Activated naive CD8-positive, alpha-beta T cell treated with anti-CD3 and anti-CD28 coated beads for 36 hours (primary cell): ENCODE measurements at places on chromosomes 4 and X. TPM values are rescaled to one million over a fixed set of nuclear protein-coding genes. Genes with fewer than 3 reads are reported as not detected.
A peak's percentile ranks its signal among the peaks of the same experiment; 100 is the strongest.

Gene SPACA5
- not detected for total RNA-seq

DNA sequence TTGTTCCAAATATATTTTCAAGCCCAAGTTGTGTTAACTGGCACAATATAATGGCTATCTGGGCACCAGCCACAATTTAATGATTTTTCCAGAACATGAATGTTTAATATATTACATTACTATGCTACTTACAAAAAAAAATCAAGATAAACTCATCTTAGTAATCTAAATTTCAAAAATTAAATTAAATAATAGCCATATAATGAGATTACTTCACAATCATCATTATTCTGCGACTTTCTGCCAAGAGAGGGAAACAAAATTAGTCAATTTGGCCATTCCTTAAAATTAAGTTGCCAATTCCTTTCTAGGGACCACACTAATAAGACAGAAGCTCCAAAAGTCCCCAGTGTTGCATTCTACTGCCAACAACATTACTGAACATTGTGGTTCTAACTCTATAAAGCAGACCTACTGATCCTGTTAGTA lies 7.5 kb downstream of the NEK1 start:
- DNase-seq, result no peak

DNA sequence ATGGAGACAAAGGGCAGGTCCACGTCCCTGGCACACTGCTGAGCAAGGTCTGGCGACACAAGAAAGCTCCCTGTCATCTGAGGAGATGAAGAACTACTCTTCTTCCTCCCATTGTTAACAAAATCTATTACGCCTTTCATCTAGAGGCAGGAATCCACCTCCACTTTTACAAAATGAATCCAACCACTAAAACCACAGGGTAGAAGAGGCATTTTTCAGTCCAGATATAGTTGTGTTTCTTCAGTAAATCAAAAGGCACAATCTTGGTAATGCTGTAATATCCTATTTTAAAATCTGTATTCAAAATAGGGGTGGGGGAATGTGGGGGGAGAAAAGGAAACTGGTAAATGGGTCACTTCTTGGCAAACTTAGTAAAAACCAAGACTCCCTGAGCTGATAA lies 101.4 kb downstream of the CDS1 start:
- DNase-seq, result no peak

Gene ARAP2
- 21.0 TPM for total RNA-seq

Gene SOX3
- total RNA-seq, result not detected

Gene XAGE2
- not detected for total RNA-seq

- DNase-seq, result peak; percentile 63
Observed at GRCh38 chr4:14783011-14783877, 219.0 kb upstream of the CPEB2 start.

DNA sequence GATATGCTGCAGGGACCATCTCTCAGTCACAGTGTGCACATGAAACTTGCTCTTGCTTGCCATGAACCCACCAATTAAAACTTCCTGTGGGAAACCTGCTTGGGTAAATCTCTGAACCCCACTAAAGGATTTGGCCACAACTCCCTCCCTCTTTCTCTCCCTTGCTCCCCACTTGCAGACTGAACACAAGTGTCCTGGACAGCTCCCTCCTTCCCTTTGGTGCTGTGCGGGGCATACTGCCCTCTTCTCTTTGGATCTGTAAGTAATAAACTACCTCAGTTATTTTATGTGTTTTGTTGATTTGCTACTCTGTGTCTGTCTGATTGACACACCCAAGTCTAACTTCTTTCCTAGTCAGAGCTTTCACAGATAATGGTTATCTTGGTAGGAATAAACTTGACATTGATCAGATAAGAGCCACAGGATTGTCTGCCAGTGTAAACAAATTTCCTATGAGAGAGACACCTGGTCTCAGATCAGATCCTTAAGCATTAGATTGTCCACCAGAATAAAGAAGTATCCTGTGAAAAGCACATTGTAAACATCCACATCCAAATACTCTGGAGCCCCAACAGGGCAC lies 41.8 kb downstream of the SULT1E1 start:
- no peak for DNase-seq

GRCh38 chr4:54660591-54660990 lies 2.8 kb downstream of the KIT start:
- DNase-seq, result no peak

DNA sequence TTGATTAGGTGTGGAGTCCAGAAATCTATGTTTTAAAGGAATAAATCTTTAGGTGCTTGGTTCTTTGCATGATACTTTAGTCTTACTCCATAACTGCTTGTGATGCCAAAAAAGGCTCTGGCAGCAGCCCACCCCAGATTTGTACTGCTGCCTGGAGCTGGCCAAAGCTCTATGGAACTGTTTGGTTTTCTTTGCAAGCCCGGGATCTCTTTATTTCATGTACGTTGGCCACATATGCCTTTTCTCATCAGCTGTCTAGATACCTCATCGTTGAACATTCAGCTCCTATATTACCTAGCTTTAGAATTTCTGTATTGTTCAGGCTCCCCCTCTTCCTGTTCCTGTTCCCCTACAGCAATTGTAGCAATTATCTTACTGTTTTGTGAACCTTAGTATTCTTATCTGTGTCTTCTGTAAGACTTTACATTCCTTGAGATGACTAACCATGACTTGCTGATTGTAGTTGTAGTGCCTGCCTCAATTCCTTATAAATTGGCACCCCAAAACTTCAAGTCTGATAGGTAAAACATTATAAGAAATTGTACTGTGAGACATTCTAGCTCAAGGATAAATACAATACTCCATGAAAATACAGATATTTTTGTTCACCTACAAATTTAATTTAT lies 199.4 kb upstream of the GPRIN3 start:
- DNase-seq, result no peak

Gene ZMAT1
- 2.3 TPM for total RNA-seq

DNA sequence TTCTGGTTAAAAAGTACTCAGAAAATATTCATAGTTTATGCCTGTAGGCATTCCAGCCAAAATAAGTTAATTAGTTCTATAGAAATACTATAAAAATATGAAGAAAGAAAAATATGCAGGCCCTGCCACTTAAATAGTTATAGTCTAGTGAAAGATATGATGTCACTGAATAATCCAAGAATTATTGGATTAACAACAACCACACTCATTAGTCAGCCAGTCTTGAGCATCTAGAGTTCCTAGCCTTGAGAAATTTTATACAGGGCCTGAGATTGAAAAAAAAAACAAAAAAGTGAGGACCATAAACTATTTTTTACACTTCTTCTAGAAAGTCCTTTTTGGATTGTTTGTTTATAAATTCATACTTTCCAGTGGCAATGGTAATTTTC lies 823.0 kb downstream of the FAT4 start:
- DNase-seq, result no peak

GRCh38 chrX:115236560-115236959 lies 2.7 kb upstream of the LRCH2 start:
- DNase-seq, result no peak

GRCh38 chrX:124242131-124242530 lies 90.3 kb upstream of the TEX13D start:
- DNase-seq, result no peak

DNA sequence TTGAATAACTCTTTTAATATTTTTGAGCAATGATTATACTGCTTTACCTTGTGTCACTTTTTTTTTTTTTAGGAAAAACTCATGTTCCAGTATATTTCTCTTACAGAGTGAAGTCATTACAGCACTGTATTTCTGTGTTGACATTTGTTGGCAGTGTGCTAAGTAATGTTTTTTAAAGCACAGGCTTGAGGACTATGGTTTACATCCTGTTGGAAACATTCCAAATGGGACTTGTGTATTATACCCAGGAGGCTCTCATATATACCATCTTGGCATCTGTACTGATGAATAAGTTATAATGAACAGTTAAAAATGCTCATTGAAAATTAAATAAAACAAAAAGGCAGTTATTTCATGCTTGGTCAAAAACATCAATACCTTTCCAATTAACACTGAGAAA lies 33.8 kb downstream of the CEP44 start:
- DNase-seq, result no peak

Gene KLHL13
- 5.1 TPM for total RNA-seq

Gene DDX60
- 22.7 TPM for total RNA-seq

Gene AMTN
- total RNA-seq, result not detected

Gene AFM
- not detected for total RNA-seq

Gene PRRG3
- not detected for total RNA-seq
